ENCODE measurements at places on chromosomes 4 and X.

DNA sequence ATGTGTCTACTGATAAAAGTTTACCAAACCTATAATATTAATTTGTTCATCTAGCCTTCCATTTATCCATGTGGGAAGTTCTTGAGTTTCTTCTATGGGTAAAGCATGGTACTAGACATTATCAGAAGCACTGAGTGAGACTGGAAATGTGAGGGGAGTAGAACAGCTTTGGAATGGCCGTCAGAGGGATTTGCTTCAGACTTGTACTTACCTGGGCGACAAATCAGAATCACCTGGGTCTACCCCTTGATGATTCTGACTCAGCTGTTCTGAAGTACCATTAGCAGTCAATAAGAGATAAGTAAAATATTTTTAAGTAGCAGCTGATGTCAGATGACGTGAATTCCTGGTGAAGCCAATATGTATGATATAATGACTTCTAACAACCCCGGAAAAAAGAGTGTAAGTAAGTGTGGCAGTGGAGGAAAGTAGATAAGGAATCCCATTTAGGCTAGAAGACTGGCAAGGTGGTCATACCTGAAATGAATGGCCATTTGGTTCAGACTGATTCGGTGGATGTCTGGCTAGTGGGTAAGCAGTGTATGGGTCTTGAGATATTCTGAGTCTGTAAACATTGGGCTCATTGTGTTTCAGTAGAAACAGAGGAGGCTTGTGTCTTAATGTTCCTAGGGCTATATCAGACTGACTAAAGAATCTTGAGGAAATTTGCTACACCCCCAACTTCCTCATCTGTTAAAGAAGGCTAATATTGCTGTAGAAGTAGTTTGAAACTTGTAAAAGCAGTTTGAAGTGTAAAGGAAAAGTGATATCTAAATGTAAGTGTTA lies 409.2 kb downstream of the NKX6-1 start:
- no peak for DNase-seq

- DNase-seq = no peak
Measured at GRCh38 chr4:55768291-55768690, 51.3 kb upstream of the EXOC1L start.

- DNase-seq = no peak
Measured at GRCh38 chrX:100745205-100745604, 13.3 kb upstream of the SYTL4 start.

GRCh38 chr4:146054676-146055075 lies 116.1 kb upstream of the ZNF827 start:
- DNase-seq = no peak

DNA sequence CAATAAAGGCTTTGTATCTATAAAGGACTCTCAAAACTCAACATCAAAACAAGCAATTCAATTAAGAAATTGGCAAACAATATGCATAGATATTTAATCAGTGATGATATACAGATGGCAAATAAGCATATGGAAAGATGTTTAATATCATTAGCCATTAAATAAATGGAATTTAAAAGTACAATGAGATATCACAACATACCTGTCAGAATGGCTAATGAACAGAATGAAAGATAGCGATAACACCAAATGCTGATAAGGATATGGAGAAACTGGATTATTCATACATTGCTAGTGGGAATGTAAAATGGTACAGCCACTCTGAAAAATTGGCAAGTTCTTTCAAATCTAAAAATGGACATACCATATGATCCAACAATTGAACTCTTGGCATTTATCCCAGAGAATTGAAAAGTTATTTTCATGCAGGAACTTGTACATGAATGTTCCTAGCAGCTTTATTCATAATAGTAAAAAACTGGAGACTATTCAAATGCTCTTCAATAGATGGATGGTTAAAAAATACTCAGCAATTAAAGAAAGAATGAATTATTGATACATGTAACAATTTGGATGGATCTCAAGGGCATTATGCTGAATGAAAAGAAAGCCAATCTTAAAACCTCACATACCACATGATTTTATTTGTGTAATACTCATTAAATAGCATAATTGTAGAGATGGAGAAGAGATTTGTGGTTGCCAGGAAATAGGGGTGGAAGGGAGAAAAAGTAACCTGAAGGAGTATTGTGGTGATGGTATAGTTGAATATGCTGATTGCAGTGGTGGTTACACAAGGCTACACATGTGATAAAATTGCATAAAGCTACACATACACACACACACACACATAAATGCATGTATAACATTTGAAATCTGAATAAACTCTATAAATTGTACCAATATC lies 45.9 kb upstream of the ALG13 start:
- no peak for DNase-seq

- DNase-seq = no peak
Measured at GRCh38 chrX:130114141-130114588, 3.9 kb upstream of the ELF4 start.

GRCh38 chr4:100913685-100914084 lies 395.9 kb upstream of the EMCN start:
- DNase-seq = no peak

DNA sequence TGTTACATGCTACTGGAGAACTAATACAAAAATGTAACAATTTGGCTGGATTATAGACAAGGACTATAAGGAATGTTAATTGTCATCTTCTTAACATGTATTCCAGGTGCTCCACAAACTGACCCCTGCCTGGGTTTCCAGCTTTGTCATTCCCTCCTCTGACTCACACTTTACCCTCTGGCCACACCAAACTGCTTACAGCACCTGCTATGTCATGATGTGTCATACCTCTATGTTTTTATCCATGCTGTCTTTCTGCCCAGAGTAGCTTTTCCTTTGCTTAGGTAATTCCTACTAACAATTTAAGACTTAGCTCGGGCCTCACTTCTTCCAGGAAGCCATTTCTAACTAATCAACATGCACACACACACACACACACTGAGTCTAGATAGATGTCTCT lies 14.0 kb upstream of the SHROOM4 start:
- no peak for DNase-seq

DNA sequence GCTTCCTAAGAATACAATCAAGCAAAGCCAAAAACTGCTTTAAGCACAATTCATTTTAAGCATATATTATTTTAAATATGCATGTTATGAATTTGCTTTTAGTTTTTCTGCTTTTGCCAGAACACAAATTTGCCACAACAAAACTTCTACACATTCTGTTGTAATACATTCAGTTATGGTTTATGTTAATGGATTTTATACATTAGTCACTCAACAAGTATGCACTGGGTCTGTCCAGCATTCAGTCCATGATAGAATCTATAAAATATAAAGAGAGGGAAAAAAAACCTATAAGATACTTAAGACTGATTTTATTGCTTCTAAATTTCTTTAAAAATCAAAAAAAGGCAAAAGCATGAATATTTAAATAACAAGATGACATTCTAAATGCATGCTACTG lies 22.2 kb downstream of the IQCM start:
- DNase-seq = no peak

DNA sequence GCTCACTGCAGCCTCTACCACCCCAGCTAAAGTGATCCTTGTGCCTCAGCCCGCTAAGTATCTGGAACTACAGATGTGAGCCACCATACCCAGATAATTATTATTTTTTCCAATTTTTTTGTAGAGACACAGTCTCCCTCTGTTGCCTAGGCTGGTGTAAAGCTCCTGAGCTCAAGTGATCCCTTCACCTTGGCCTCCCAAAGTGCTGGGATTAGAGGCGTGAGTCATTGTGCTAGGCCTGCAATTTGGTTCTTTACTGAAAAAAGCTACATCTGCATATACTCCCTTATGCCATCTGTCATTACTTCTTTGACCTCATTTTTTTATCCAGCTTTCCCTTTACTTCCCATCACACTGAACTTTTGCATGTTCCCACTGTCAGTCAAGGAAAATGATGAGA lies 2012.4 kb upstream of the IGFBP7 start:
- no peak for DNase-seq

GRCh38 chr4:12884846-12885796 lies 599.0 kb downstream of the RAB28 start:
- DNase-seq = no peak

- DNase-seq = no peak
Measured at GRCh38 chrX:103699243-103699642, 11.5 kb upstream of the TMEM31 start.

DNA sequence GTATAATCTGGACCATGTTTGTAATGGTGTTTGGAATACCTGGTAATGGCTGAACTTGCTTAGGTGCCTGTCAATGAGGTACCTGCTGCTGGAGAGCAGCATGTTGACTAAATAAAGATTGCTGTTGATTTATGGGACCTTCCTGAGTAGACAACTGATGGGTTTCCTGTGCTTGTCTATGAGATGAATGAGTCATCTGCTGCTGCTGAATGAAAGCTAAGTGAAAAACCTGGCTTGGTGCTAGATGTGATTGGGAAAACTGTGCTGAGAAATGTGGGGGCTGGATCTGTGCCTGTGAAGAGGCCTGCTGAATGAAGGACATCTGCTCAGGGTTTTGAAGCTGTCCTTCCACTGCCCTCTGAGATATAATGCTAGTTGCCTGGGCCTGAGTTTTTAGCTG lies 69.6 kb downstream of the WNK3 start:
- no peak for DNase-seq

GRCh38 chrX:28889591-28890090 lies 302.4 kb downstream of the IL1RAPL1 start:
- no peak for DNase-seq

DNA sequence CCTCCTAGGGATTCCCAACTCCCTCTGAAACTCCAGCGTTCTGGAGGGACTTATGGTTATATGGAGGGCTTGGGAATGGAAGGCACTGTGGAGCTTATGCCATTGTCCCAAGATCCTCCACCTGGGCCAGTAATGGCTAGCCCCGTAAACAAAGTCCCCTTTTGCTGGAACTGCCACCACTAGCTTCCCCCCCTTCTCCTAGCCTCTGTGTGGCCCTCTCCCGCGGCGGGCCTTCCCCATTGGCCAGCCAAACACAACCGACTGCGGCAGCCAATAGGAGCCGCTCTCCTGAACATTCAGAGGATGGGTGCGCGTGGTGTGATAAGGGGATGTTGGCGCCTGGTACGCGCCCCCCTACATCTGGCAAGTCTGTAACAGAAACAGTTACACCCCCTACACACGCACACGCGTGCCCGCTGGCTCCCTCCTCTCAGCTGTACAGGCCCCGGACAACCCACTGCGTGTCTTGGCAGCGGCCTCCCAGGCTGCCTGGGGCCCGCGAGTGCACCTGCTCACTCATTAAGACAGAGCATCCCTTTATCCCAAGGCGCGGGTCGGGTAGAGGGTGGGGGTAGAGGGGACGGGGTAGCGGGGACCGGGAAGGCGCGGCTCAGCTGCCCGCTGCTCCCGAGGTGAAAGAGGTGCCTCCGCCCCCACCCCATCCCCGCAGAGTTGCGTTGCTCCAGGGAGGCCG lies 863 bp upstream of the RAB33A start:
- peak; percentile 19 for DNase-seq

DNA sequence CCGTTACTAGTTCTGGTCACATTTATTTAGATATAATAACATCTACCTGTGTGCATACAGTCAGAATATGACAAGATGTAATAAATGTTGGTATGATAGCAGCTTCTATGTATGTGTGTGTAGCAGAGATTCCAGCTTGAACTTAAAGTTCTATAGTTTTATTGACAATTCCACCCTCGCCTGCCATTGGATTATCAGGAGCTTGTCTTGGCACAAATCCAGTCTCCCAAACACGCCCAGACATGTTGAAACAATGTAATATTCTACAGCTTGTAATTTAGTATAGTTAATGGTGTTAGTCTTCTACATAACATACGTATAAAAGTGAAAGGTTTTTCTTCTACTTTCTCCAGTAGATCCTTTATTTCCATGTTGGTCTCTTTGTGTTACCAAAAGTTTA lies 44.4 kb downstream of the BBS12 start:
- no peak for DNase-seq

GRCh38 chr4:139492429-139492828 lies 38.5 kb downstream of the RAB33B start:
- DNase-seq = no peak

DNA sequence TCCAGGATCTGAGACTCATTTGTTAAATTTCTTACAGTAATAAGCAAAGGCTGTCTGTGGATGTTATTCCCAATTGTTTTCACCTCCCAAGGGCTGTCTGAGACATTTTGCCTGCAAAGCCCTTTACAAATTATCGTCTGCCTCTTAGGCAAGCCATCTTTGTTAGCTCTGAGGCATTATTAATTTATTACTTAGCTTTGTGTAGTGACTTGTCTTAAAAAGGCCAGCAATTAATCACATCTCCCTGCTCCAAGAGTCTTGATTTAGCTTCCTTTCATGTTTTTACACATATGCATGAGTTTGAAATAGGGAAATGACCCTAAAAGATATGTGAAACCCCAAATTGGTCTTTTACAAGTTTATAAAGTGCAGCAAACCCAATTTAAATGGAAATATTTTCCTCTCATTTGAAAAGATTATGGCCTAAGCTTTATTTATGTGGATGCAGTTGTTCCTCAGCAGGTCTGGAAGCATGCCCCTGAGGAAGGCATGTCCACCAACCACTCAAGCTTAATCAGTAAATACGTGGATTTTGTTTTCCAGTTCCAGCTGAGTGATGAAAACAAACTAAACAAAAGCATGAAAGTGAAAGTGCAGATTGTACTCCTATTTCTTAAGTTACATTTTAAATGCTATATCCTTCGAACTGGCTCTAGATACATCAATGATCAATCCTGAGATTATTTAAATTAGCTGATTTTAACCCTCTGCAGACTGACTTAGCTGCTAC lies 173.6 kb upstream of the LNX1 start:
- DNase-seq = no peak

- DNase-seq = peak; percentile 56
Measured at GRCh38 chrX:41086627-41086932, 1.3 kb downstream of the USP9X start.

DNA sequence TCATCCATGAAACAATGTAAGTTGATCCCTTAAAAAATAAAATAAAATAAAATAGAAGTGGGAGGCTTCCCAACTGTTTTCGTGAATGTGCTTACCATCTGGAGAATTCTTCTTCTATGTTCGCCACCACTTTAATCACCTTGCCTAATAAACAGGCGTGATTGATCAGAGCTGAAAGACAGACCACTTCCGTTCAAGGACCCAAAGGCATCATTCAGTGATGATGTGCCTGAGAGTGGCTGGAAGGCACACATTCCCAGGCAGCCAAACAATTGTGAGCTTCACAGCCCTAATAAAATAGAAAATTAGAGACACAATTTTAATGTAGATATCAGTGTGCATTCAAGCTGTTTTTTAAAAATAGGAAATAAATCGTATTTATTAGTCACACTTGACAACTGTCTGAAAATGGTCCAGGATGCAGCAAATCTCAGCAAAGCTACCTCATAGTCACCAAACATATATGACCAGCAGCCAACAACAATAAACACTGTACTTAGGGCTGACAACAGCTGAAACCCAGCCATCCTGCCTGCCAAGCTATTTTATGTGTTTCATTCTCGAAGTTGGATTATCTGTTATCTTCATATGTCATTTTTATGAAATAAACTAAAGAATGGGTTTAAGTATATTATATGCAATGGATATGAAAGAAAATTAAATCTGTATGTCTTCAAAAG lies 163.2 kb upstream of the FAM9B start:
- no peak for DNase-seq

GRCh38 chr4:109985993-109986974 lies 73.6 kb downstream of the EGF start:
- no peak for DNase-seq
